Lung (tissue), 17 donors: ENCODE measurements at places on chromosomes 4 and X. TPM values are rescaled to one million over a fixed set of nuclear protein-coding genes. Genes with fewer than 3 reads are reported as not detected.

- peak; percentile 71 for DNase-seq
- no peaks in the 10 kb centered on the region for H3K27me3 ChIP-seq
- peak overlapping the region; percentile 94 for H3K27ac ChIP-seq
- H3K4me1 ChIP-seq = peaks cover 6% of the 10 kb centered on the region
- H3K4me3 ChIP-seq = peak overlapping the region; percentile 93
Measured at GRCh38 chr4:70902577-70903290, 565 bp downstream of the MOB1B start.

DNA sequence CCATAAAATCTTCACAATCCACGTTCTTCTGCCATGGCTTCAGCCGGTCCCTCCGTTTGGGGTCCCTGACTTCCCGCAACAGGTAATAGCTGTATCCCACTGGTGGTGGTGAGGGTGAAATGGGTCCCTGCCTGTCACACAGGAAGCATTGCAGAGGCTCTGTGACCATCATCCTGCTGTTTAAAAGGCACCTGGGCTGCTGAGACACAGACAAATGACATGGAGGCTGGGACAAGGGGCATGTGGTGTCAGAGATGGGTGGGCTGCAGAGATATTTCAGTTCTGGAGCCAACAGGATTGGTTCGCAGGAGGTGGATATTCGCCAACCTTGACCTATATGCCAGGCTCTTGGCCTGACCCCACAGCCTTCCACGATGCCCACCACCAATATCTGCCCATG, 82.1 kb downstream of the JAKMIP1 start:
- no peak overlapping the region for H3K27ac ChIP-seq
- no peaks in the 10 kb centered on the region for H3K27me3 ChIP-seq
- H3K36me3 ChIP-seq = no peaks in the 10 kb centered on the region
- H3K4me1 ChIP-seq = no peaks in the 10 kb centered on the region

DNA sequence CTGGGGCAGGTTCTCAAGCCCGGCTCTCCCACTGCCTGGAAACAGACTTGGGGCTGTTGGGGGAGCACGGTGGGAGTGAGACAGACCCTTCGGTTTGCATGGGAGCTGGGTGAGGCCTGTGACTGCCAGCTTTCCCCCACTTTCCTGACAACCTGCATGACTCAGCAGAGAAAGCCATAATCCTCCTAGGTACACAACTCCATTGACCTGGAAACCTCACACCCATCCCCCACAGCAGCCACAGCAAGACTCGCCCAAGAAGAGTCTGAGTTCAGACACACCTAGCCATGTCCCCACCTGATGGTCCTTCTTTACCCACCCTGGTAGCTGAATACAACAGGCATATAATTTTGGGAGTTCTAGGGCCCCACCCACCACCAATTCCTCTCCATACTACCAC, 57.6 kb upstream of the UBQLN2 start:
- no peak overlapping the region for H3K27ac ChIP-seq
- no peaks in the 10 kb centered on the region for H3K27me3 ChIP-seq
- no peak overlapping the region for H3K4me3 ChIP-seq

DNA sequence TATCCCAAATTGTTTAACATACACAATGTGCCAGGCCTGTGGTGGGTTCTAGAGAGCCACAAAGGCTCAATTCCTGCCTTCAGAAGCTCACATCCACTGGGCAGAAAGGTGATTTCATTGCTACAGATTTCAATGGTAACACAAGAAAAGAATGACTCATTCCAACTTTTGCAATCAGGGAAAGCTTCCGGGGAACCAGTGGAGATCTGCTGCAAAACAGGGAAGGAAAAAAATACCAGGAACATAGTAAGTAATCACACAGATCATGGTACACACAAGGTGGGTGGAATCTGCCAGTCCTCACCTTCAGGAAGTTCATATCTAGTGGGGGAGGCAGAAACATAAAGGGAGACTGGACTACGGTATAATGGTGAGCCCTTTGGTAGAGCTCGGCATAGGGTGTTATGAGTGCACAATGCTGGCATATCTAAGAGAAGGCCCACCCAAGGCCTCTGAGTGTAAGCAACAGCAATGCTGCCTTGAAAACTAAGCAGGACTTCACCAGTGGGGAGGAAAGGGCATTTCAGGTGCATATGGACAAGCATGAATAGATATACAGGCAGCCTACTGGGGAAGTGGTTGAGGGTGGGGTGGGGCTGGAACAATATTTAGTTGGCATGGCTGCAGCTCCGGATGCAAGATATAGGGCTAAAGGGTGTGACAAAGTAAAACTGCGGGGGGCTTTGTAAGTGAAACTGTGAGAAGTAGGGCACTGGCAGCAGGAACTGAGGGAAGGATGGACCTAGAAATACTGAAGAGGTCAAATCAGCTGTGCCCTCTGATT, 24.2 kb downstream of the GPRIN3 start:
- DNase-seq = no peak
- no peak overlapping the region for H3K4me3 ChIP-seq
- H3K4me1 ChIP-seq = no peaks in the 10 kb centered on the region
- H3K27me3 ChIP-seq = no peaks in the 10 kb centered on the region
- H3K36me3 ChIP-seq = no peaks in the 10 kb centered on the region
- peak overlapping the region; percentile 73 for H3K27ac ChIP-seq

The DCX gene
- total RNA-seq = 1.6 TPM

The MAGIX gene
- total RNA-seq = 7.3 TPM

The GYPE gene
- 1.6 TPM for total RNA-seq
